ENCODE measurements at places on chromosomes 6 and 20.

GRCh38 chr20:53870426-53871315, 199.7 kb downstream of the BCAS1 start:
- DNase-seq = no peak

GRCh38 chr20:22601361-22602141, 17.2 kb upstream of the FOXA2 start:
- DNase-seq = no peak

- peak; percentile 45 for DNase-seq
These were observed 564.0 kb upstream of the JARID2 start for GRCh38 chr6:14681699-14682487.

- peak; percentile 69 for DNase-seq
These were observed 21.6 kb downstream of the DSE start for GRCh38 chr6:116392132-116393013.

DNA sequence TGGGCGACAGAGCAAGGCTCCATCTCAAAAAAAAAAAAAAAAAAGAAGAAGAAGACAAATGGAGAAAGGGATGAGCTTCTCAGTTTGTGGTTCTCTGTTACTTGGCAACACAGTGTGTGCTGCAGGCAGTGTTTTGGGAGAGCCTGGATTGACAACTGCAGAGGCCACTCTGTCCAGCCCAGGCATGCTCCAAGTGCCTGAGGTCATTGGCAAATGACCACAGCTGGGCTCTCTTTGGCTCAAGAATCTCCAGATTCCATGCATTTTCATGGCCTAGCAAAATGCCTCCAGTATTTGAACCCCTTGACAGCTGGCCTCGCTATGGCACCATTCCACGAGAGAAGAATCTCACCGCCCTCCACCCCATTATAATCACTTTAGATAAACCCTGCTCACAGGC, 126.2 kb downstream of the ANKRD60 start:
- no peak for DNase-seq

DNA sequence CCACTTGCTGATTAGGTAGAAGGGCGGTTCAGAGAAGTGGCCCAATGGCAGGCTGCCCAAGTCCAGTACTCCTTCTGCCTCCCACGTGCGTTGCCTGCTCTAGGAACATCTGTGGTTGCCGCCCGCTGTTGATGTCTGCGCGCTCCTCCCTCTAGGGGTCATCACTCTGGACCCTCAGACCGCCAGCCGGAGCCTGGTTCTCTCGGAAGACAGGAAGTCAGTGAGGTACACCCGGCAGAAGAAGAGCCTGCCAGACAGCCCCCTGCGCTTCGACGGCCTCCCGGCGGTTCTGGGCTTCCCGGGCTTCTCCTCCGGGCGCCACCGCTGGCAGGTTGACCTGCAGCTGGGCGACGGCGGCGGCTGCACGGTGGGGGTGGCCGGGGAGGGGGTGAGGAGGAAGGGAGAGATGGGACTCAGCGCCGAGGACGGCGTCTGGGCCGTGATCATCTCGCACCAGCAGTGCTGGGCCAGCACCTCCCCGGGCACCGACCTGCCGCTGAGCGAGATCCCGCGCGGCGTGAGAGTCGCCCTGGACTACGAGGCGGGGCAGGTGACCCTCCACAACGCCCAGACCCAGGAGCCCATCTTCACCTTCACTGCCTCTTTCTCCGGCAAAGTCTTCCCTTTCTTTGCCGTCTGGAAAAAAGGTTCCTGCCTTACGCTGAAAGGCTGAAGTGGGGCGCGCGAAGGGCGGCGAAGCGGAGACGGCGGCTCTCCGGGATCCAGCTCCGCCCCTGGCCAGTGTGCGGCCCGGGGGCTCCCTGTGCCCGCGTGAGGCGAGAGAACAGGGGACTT, 8.5 kb downstream of the TRIM15 start:
- peak; percentile 60 for DNase-seq

- no peak for DNase-seq
These were observed 145.8 kb downstream of the INSM1 start for GRCh38 chr20:20513720-20514119.

DNA sequence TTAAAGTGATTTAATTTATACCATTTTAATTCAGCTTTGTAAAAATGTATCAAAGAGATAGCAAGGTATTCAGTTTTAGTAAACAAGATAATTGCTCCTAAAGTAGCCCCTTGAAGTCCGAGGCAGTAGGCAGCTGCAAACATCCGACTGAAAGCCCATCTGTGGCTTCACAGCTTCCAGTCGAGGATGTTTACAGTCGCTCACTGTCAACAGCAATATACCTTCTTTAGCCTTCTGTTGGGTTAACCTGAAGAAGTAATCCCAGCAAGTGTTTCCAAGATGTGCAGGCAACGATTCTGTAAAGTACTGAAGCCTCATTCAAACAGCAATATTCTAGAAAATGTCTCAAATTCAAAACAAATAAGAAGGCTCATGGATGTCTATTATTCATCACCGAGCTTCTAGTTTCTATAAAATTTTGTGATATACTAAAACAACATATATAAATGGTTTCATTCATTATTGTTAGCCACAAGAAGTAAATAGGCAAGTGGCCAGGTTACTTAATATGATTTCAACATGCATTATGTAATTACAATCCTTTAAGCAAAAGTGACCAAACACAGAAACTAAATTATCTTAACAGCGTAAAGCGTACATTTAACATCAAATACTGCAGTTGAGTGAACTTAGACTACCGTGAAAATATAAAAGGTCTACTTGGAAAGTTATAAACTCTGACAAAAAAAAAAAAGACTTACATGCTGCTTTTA, 115.0 kb downstream of the OGFRL1 start:
- DNase-seq = no peak

DNA sequence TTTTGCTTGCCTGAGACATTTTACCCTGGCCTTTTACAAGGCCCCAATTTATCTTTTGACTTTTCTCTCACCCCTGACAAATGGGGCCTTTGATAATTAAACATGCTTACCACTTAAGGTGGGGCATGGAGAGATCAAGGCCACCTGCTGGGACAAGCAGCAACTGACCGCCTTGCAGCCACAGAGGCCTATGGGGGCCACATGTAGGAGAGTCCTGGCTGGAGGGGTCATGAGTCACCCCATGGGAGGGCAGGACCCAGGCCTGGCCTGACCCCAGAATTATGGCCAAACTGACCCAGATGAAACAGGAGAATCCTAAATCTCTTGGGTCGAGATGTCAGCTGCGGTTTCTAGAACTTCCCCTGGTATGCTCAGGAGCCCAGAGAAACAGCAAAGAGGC, 8.5 kb upstream of the OCSTAMP start:
- no peak for DNase-seq

DNA sequence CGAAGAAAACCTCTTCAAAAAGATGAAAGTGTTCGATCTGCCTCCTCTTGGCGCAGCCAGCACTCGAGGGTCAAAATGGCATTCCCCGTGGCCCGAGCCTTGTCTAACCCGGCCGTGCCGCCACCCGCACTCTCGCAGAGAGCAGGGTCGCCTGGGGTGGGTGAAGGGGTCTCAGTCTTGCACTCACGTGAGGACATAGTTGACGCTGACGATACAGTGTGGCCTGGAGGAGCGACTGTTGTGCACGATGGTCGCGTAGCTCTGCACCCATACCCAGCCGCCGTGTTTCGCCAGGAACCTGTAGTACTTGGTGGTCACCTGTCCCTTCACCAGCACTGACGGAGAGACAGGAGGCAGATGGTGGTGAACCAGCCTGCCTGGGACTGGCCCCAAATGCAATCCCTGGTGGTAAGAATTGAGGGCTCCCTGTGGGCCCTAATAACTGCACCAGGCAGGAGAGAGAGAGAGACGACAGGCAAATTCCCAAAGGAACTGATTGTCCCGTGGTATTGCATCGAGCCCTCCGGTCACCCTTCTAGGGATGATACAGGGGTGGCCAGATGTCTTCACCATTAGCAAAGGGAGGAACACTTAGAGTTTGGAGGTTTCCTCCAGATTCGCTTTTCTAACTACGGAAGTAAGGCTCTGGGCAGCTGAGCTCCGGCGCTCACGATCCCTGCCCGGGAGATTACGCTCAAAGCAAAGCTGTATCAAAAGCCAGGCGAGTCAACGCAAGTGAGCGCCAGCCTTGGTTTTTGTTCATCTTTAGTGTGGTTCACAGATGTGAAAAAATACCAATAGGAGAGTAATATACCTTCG, 17.4 kb downstream of the SIM1 start:
- DNase-seq = no peak

DNA sequence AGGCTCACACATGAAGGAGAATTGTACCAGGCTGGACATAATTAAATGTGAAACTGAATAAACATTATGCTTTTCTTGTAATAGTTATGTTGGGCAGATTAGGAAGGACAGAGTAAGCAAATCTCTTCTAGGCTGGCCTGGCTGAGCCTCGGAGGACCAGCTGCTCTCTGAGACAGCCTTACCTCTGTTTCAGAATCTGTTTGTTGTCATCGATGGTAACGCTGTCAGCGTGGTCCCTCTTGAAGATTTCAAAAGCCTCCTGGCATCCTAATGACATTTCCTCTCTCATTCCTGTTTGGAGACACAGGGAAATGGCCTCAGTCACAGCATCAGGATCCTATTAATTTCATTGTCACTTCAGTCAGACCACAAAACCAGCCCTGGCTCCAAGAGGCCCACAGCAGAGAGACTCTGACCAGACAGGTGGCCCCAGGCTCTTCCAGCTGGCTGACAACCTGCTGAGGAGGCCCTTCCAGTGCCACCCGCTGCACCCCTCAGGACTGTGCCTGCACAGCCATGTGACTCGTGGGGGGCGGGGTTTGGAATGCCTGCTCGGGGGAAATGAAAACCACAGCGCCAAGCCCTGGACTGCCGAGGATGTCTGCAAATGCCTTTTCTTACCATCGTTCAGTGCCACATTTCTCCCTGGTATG, 108.5 kb upstream of the KCNK16 start:
- DNase-seq = peak; percentile 23

DNA sequence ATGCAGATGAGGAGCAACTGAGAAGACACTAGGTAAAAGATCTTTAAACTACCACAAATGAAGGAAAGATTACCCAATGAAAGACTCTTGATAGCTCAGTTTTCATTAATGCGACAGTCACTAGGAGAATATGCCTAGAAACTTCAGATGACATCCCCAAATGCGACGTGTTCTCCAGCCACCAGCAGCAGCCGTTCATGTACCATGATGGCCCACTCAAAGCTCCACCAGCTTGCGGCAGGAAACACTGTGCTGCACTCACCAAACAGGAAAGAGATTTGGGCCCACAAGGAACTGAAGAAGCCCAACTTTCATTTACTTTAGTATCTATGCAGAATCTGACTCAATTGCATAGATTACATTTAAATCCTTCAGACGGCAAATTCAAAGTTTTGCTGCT, 7.5 kb downstream of the DIDO1 start:
- peak; percentile 49 for DNase-seq

DNA sequence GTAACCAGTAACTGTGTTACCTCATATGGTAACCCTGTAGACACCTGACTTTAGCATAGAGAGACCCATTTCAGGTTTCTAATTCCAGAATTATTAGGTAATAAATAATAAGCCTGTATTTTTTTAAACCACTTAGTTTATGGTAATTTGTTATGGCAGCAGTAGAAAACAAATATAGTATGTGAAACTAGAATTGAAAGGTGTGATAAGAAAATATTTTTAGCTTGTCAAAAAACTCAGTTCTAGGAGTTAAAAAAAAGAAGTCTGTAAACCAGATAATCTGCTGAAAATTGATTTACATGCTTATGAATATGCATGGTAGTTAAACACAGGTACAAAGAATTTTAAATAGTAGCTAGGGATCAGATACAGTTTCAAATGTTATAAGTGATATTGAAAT, 695.0 kb upstream of the GJE1 start:
- DNase-seq = no peak

Measured in hematopoietic multipotent progenitor cell treated with erythropoietin and hydrocortisone succinate and interleukin-3 and kit ligand, for 6 days (in vitro differentiated cells).